ENCODE measurements at places on chromosomes 3 and 15.
A peak's percentile ranks its signal among the peaks of the same experiment; 100 is the strongest.

DNA sequence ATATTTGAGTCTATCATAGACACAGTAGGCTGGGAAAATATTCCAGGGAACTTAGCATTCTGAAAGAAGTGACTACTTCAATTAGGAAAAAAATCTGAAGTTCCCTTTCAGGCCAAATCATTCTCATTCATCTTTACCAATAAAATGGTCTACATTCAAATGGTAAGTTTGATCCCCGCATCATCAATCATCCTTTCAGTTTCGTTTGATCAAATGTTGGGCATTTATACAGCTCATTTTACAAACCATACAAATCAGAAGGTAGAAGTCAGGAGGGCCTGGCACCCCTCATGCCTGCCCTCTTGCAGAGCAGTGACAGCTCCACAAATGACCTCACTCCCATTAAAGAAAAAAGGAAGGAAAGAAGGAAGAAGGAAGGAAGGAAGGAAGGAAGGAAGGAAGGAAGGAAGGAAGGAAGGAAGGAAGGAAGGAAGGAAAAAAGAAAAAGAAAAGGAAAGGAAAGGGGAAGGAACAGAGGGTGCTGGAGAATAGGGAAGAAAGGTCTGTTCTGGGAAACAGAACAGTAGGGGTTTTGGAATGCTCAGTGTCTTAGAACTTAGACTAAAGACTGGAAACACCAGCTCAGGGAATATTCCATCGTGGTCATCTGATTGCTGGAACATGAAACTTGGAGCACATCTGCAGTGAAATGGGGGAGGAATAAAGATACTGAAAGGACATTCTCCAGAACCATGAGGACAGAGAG is 86.1 kb downstream of the XXYLT1 start:
- no peak for DNase-seq

DNA sequence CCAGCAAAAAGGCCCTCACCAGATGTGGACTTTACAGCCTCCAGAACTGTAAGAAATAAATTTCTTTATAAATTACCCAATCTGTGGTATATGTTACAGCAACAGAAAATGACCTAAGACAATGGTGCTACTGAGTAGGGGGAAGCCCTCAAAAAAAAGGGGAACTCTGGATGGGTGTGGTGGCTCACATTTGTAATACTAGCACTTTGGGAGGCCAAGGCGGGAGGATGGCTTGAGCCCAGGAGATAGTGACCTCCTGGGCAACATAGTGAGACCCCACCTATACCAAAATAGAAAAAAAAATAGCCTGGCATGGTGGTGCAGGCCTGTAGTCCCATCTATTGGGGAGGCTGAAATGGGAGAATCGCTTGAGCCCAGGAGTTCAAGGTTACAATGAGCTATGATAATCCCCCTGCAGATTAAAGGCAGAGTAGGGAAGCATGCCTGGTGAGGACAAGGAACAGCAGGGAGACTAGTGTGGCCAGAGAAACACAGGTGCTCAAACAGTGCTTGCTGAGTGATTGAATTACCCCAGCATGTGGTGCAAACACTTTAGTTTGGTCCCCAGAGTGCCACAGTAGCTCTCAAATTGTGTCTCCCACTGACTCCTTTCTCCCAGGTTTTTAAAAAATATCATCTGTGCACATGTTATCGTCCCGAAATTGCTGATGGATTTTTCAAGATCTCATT is 13.9 kb upstream of the USP3 start:
- DNase-seq, result no peak

DNA sequence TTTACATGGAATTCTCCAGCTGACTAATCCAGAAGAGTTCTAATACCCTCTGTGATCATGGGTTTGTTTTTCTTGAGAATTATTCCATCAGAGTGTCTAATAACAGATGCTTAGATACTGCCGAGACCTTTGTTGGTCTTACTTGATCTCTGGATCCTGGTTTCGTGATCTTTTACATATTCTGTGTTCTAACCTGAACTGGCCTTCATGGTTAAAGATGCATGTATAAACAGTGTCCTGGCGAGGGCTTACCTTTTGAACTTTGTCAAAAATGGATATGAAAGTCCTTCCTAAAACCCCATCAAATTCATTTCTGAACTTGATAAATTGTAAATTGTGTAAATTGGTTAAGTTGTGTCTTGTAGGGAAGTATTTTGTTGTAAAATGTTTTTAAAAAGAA is 24.8 kb downstream of the UBE2Q2 start:
- DNase-seq, result no peak

GRCh38 chr3:193874997-193875593 is 260.9 kb upstream of the HES1 start:
- DNase-seq, result no peak

DNA sequence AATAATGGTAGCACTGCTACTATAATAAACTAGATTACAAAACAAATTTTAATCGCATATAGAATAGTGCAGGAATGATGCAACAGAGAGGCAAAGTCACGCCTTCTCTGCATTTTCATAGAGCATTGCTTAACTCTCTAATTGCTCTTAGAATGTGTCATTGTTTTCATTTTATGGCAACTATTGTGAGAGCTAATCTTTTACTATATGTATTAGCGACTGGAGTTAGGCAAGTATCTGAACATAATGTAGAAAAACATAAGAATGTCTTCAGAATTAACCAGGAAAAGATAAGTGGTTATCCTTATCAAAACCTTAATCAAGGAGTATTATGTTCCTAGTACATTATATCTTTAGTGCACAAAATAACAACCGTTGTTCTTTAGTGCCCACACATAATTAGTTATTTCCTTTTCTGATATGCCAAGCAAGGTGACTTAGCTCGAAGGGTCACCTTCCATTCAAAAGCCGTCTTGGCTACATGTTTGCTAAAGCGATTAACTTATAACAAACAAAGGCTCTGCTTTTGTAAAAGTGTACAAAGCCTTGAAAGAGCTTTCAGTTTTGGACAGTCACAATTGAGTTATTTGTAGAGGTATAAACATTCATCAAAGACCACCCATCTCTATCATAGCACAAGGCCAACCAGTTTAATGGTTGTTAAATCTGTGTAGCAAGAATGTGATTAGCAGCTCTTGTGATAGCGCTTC is 1328.9 kb downstream of the ROBO2 start:
- DNase-seq, result no peak

DNA sequence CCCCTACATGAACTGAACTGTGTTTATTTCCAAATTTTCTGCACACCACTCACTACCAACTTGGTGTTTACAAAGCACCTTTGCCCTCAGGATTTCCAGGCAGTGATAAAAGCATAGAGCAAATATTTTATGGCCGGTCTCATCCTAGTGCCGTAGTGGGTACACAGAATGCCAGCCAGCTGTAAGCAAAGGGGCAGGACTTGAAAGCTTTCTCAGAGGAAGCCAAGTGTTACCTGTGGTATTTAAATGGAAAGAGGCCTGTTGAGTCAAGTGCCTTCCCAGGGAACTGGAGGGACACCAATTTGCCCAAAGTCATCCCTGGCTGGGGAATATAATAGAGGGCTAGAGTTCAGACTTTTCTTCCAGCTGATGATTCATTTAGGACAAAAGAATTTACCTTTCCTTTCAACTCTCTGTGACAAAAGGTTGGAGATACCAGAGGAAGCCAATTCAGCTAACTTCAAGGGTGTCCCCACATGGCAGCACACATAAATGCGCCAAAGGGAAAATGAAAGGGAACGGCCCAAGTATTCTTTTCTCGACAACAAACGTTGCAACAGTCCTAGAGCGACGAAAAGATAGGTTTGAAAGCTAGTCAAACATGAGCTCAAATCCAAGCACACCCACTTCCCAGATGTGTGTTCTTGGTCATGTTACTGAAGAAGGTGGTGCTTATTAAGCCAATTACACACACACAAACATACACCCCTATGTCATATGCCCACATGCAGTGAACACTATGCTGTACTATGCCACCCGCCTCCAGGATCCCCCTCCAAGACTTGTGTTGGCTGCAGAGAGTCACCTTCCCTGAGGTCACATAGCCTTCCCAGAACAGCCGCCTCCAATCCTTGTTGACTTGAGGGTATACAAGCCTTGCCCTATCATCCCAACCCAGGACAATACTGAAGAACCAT is 27.7 kb downstream of the MAGI1 start:
- no peak for DNase-seq

- DNase-seq, result no peak
These were observed 96.2 kb downstream of the CORO2B start for GRCh38 chr15:68674975-68675374.

DNA sequence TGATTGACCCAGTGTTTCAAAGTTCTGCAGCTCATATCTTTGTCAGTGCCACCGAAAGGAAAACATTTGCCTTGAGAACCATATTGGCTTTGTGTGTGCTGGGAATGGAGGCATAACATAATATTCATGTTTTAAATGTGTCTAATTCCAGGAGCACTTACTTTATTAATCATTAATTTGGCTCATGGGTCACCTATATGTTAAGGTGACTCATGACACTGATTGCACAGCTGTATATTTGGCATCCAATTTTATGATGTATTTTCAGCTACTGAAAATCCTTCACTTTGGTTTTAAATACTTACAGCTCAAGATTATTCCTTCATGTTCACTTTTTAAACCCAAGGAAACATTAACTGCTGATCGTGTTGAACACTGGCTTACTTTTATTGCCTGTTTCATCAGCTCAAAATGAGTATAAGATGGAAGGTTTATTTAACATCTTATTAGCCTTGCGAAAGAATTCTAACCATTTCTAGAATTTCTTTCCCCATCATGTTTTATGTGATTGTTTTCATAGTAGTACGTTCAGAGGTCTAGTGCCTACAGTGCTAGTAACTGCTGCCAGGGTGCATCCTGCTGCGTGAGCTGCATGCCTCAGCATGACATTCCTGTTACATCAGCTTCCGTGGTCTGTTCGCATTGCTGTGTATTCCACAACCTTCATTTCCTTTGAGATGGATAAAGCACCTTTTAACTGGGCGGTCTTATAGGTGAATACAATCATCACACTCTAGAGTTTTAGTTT is 63.7 kb downstream of the LRCH3 start:
- no peak for DNase-seq

GRCh38 chr3:177744873-177745606 is 547.8 kb upstream of the TBL1XR1 start:
- no peak for DNase-seq

GRCh38 chr3:54366839-54367238 is 244.5 kb downstream of the CACNA2D3 start:
- DNase-seq, result no peak

- no peak for DNase-seq
These were observed 10.0 kb upstream of the CHRNB4 start for GRCh38 chr15:78651007-78651406.

- DNase-seq, result no peak
These were observed 62.5 kb upstream of the LRRC3B start for GRCh38 chr3:26560081-26560480.

DNA sequence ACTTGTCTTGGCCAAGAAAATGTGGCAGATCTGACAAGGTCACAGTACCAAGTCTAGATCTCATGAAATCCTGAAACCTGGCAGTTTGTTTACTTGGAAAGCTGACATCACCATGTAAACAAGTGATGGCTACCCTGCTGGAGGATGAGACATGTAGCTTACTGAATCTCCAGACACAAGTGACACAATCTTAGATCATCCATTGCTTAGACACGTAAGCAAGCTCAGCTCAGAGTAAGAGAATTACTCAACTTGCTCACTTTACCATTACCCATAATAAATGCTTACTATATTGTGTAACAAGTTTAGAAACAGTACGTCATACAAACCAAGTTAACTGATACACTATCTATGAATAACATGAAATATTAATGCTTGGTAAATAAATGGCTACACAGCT is 263.8 kb downstream of the TBC1D5 start:
- DNase-seq, result no peak

DNA sequence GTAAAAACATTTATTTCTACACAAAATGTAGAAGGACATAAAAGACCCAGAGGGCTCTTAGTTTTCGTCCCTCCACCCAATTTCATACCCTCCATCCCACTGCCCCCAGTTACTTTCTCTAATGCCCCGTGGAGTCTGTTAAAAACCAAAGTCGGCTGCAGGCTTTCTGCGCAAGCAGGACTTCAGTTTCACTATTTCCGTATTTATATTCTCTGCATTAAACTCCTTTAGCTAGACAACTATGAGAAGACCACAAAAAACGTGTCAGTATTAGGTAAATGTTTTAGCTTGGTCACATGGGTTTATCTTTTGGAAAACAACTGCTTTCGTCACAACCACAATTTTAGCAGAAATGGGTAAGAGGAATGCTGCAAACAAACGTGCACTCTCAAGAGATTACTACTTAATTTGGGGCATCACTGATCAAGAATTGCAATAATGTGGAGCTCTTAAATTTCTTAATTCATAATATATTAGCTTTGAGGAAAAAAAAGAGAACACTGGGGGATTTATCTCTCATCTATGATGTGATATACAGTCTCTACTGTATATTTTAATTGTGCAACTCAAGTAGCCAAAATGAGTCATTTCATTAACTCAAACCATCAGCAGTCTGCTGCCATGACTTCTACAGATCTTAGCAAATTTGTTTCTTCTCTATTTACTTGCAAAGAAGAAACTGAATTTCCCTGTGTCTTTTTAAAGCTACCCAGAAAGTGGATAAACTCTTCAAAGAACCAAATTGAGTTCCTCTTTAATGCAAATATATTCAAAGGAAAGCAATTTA is 740 bp upstream of the NSMCE3 start:
- peak; percentile 41 for DNase-seq

- no peak for DNase-seq
These were observed 149.1 kb downstream of the SEMA6D start for GRCh38 chr15:47866446-47866845.

- no peak for DNase-seq
These were observed 51.3 kb downstream of the TBL1XR1 start for GRCh38 chr3:177145954-177146353.

- DNase-seq, result no peak
These were observed 163.1 kb downstream of the WDR76 start for GRCh38 chr15:43989938-43990337.

Data from central memory CD8-positive, alpha-beta T cell (primary cell).